ENCODE measurements at places on chromosomes 1 and 21. TPM values are rescaled to one million over a fixed set of nuclear protein-coding genes. Genes with fewer than 3 reads are reported as not detected.
A peak's percentile ranks its signal among the peaks of the same experiment; 100 is the strongest.

- no peak for DNase-seq
Measured at GRCh38 chr1:54842963-54843362, 41.8 kb upstream of the TTC22 start.

DNA sequence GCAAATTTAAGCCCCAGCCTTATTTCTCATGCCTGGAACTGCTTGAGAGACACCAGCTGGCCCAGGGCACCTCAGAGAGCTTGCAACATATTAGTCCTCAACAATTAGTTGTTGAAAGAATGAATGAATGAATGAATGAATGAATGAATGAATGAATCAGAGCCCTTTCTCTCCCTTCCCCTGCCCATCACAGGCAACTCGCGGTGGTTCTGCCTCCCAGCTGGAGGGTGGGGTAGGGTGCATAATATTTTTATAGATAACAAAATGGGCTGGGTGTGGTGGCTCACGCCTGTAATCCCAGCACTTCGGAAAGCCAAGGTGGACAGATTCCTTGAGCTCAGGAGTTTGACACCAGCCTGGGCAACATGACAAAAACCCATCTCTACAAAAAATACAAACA is 110.1 kb downstream of the CCDC185 start:
- DNase-seq: peak; percentile 26

- no peak for DNase-seq
Measured at GRCh38 chr1:193338194-193338593, 151.8 kb upstream of the B3GALT2 start.

The TMEM52 gene
- total RNA-seq: not detected

- DNase-seq: no peak
Measured at GRCh38 chr1:223629126-223629457, 36.4 kb downstream of the CAPN8 start.

DNA sequence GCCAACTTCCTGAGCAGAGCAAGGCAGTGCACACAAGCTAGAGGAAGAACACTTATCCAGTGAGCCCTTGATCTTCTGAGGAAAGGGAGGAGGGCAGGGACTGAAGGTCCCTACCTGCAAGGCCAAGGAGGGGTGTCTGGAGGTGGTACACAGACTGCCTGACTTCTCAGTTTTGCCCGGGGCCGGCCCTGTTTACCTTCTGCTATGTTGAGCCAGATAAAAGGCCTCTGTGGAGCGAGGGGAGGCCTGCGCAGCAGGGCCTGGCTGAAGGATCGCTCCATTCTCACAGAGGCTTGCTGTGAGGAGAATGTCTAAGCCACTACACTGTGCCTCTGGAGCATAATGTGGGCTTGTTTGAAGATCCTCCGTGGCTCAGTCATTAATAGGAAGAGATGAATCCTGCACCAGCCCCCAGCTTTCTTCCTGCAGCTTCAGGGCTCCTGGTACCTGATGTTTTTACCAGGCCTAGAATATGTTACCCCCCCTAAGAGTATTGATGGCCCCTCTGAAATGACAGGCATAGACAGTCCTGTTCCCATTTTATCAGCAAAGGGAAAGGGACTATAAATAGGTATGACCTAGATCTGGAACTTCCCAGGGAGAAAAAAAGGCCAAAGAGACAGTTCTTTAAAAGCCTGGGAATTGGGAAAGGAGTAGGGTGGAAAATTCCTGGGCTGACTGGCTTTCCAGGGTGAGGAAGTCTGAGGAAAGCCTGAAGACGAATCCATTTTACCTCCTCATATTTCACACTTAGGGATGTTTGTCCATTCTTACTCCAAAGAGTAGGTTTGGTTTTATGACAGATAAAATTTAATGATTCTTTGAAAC is 4.7 kb downstream of the POGK start:
- no peak for DNase-seq

- DNase-seq: no peak
Measured at GRCh38 chr1:6450005-6450450, 15.9 kb downstream of the TNFRSF25 start.

GRCh38 chr1:198132060-198132781 is 24.6 kb upstream of the NEK7 start:
- no peak for DNase-seq

DNA sequence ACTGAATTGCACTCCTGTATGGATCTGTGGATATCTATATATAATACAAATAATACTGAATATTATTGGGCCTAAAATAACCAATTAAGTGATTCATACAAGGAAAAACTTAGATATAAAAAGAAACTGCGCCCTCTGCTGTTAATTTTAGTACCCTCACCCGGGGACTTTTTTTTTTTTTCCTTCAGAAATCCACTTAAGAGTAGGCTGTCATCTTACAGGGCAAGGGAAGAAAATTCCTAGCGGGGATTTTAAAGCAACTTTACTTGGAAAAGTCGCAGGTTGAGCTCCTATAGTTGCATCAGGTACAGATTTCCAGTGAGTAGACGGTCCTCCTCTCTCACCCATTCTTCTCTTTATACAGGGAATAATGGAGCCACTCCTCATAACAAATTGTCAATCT is 1.3 kb downstream of the NTNG1 start:
- no peak for DNase-seq

GRCh38 chr21:22791986-22792560 is 1793.9 kb downstream of the NCAM2 start:
- no peak for DNase-seq

The PCP4 gene
- 51.4 TPM for total RNA-seq

- DNase-seq: no peak
Measured at GRCh38 chr1:53413175-53414001, 45.8 kb upstream of the DMRTB1 start.

All from posterior vena cava (tissue), 2 donors.